ENCODE measurements at places on chromosomes 3 and 15.

DNA sequence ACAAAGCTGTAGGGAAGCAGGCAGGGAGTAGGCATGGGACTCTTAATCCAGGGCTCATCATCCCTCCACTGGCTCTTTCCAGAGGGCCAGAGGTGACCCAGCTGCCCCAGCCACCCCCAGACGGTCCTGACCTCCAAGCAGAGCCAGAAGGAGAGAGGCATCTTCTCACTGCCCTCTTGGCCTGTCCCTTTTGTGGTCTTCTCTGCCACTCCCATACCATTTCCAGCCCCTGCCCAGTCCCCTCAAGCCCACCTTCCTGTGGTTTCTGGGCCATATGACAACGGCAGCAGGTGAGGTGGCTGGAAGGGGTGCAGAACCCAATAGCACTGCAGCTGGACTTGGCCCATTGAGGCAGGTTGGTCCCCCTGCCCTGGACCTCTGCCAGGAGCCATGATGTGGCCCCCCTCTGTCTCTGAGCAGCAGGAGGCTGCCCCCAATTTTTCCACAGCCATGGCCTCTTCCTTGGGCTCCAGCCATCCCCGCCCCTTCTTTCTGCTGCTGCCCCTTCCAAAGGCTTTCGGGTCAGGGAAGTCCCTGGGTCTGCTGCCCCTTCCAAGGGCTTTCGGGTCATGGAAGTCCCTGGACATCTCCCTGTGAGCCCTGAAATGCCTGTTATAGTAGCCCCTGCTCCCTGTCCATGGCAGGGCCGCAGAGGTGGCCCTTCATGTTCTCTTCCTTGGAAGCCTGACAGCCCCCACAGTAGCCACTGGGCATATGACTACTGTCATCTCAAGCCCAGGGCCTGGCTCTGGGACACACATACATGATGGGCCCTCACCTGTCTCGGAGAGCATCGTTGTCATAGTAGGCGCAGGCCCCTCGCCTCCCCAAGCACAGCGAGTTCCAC is 39.5 kb upstream of the RAB6B start:
- no peak for DNase-seq

DNA sequence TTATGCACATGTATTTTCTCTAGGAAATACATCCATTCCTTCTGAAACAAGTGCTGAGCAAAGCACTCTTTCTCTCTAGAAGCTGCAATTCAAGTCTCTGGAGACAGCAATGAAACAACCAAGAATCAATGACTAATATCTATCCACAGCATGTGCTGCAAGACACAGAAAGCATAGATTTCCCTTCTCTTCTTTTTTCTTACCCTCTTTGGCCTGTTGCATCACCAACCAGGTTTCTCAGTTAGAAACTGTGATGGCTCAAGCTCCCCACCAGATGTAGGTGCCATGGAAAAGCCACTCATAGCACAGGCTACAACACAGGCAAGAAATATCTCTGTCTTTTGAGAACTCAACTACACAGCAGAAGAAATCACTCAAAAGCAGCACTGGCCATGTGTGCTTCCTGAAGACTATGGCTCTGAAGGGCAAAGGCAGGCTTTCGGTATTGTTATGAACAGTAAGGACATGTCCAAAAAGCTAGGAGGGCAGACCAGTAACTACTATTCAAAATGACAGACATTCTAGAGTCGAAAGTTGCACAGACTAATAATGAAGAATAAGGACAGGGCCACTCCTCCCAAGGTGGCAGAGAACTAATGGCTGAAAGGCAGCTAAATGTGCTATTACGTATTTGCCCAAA is 15.5 kb downstream of the ZDHHC3 start:
- DNase-seq: no peak

DNA sequence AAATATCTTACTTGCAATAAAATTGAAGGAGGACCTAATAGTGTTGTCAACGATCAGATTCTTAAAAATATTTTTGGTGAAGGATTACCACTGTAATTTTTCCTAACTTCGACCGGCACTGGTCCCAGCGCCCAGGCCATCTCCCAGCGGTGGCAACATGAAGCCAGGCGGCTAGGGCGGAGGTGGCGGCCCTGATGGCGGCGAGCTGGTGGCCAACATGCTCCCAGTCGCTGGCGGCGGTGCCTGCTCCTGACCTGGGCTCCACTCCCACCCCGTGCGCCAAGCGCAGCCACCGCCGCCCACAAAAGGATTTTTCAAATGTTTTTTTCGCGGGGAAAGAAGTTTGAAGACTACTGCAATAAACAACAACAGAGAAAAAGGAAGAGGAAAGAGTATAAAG is 56.5 kb upstream of the B3GALNT1 start:
- DNase-seq: no peak

- DNase-seq: no peak
Measured at GRCh38 chr3:139941580-139941979, 6.6 kb downstream of the CLSTN2 start.
